Activated CD8-positive, alpha-beta memory T cell treated with anti-CD3 and anti-CD28 coated beads for 24 hours (primary cell): ENCODE measurements at places on chromosomes 6 and 20.

GRCh38 chr6:5814116-5814515, 192.6 kb downstream of the NRN1 start:
- no peak for DNase-seq

- no peak for DNase-seq
Measured at GRCh38 chr20:3328501-3328900, 79.0 kb downstream of the DNAAF9 start.

GRCh38 chr6:77177470-77177869, 285.8 kb downstream of the HTR1B start:
- DNase-seq, result no peak

GRCh38 chr6:53579338-53579737, 34.4 kb upstream of the GCLC start:
- DNase-seq, result no peak

DNA sequence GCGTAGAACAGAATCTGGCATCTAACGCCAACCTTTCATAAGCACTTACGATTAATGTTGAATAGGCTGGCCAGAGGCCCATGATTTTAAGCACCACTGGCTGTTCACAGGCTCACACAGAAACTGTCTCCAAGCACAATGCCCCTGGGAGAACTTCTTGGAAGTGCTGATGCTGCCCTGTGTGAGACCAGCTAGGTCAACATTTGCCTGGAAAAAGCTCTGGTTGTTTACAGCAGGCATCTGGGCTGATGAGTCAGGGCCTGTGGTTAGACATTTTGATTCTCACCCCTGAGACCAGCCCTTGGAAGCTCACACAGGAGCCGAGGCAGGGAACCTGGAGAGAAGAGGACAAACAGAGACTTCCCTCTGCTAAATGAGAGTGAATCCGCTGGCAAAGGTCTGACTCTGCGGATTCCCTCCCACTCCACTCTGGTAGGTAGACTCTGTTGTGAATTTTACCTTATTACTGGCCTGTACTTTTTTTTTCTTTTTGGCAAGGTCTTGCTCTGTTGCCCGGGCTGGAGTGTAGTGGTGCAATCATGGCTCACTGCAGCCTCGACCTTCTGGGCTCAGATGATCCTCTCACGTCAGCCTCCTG, 6.8 kb upstream of the SULF2 start:
- no peak for DNase-seq

DNA sequence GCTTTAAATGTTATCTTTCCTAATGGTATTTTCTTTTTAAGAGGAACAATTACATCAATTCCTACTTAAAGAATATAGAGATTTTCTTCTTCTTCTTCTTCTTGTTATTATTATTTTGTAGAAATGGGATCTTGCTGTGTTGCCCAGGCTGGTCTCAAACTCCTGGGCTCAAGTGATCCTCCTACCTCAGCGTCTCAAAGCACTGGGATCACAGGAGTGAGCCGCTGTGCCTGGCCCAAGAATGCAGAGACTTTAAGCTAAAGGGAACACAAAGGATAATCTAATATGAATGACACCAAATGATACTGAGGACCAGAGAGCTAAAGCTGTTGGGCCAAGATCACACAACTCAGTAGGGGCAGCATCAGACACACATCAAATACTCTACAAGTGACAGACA, 87.4 kb upstream of the FOXQ1 start:
- DNase-seq, result no peak

DNA sequence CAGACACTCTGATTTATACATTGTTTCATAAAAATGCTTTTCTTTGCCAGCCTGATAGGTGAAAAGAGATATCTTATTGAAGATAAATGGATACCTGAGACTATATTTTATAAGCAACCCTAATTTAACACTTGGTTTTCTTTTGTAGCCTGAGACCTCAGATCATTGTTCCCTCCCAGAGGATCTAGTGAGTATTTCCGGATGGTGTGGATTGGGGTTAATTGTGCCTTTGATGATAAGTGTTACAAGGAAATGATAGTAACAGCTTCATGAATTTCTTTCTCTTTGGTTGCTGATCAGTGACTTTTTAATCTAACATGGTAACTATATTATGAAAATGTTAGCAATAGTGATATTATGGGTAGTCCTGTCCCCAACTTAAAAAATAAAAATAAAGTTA, 30.4 kb downstream of the KDM1B start:
- no peak for DNase-seq

- DNase-seq, result no peak
Measured at GRCh38 chr6:89675949-89676748, 37.6 kb upstream of the LYRM2 start.

DNA sequence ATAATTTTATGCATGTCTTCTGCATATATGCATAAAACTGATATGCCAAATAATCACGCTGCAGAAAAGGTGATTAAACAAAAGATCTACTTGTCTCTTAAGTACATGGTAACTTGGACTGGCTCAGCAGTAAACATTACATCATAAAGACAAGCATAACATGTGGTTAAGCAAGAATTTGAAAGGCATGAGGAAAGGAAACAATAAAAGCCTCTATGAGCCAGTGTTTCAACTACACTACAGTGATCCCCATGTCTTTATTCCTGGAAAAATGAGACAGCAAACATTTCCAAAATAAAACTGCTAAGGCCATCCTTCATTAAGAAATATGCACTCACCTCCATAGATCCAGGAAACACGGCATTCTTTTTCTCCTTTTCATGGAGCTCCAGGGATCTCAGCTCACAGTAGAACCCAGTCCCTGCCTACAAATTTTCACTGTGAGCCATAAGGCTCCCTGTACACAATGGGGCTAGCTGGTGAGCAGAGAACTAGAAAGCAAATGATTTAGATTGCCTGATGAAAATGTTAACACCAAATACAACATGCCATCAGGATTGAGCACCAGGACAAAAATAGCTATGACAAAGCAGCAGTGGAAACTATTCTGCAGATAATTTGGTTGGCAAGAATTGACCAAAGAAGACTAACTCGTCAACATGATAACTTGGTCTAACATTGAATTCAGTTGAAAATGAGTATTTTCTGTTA, 156.1 kb downstream of the COL21A1 start:
- DNase-seq, result no peak

GRCh38 chr6:41887331-41887751, 7.8 kb downstream of the USP49 start:
- DNase-seq, result no peak

GRCh38 chr20:4795394-4795793, 73.7 kb downstream of the PRND start:
- no peak for DNase-seq

GRCh38 chr20:5374171-5374570, 57.4 kb upstream of the PROKR2 start:
- no peak for DNase-seq

GRCh38 chr20:64107736-64108457, 532 bp upstream of the NPBWR2 start:
- no peak for DNase-seq

DNA sequence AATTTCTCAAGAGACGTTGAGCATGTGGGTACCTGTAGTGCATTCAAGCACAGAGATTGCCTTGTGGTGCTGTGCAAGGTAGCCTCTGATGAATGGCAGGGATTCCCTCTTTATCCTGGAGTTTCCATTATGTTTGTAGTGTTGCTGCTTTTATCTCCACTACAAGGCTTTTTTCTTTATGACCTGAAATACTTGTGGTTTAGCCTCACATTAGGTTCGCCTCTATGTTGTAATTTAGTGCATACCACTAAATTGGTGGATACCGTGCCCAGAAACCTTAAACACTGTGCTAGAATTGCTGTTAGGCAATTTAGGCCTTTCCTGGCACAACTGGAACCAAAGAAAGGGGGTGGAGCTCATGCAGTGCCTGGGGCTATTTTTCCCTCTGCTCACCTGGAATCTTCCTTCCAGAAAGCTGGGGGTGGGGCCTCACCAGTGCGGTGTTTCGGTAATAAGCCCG, 76.8 kb downstream of the NCOA7 start:
- DNase-seq, result no peak

DNA sequence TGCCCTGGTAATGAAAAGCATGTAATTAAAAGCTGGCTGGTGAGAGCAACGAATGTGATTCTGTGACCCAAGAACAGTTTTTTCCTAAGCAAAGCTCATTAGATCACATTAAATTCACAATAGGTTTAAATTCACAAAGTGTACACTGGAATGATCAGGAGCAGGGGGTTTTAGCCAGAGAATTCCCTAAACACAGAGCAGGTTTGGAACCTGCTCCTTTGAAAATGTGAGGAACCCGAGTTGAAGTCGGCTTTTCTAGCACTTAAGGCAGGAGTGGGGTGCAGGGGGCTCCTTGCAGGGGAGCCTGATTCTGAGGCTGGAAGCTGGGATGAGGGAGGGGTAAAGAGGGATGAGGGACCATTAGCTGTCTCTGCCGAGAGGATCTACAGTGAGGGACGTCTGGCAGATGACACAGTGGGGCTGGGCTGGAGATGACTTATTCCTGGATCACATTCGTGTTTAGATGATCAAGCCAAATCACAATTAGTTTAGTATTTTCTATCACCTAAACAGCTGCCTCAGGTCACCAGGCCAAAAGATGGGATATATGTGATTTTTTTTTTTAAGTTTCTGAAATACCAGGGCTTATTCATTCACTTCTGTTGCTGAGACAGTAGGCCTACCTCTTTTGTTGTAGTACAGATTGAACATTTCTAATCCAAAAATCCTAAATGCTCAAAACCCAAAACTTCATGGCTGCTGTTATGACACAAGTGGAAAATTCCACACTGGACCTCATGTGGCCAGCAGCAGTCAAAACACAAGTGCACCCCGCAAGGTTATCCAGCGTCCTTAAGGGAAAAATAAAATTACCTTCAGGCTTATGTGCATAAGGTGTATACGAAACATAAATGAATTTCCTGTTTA, 93.1 kb upstream of the HIVEP1 start:
- no peak for DNase-seq

DNA sequence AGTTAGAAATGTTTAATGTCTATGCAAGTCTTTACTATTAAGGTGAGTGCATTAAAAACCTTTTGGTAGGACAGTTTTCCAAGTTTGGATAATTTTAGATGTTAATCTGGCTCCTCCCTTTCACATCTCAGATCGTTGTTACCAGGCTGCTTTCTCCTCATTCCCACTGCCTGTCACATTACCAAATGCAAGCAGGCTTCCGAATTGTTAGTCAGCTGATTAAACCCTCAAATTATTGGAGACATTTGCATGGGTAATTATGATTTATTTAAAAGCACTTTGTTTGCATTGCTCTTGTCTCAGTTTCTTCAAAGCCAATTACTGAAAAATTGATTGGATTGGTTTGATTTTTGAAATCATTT, 816.5 kb downstream of the KIF16B start:
- no peak for DNase-seq

DNA sequence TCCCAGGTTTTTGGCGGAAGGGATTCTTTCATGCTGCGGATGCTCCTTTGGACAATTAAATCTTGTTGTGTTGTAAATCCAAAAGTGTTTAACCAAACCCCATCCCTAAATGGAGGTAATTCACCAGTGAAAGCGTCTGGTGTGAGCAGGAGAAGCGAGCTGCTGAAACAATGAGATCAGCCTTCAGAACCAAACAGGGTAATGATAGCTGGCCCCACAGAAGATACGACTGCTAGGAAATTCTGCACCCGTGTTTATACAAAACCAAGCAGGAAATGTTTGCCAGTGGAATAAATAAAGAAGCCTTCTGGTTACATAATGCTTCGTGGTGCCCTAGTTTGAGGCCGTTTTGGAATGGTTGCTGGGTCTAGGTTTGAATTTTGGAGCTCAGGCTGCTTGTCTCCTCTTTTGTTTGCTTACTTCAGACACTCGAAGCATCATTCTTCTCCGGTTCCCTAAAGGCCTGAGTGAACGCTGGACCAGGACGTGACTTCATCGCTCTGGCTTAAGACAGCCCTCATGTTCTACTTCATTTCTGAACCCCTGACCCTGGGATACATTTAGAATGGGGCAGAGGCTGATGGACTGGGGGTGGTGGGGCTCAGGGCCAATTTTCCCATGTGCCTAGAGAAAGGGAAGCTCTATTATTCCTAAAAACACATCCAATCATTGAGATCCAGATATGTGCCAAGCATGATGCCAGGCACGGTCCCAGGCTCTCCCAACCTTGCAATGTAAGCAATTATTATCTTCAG, 61.6 kb upstream of the JAG1 start:
- no peak for DNase-seq

GRCh38 chr6:139344186-139344963, 30.1 kb downstream of the CITED2 start:
- no peak for DNase-seq

DNA sequence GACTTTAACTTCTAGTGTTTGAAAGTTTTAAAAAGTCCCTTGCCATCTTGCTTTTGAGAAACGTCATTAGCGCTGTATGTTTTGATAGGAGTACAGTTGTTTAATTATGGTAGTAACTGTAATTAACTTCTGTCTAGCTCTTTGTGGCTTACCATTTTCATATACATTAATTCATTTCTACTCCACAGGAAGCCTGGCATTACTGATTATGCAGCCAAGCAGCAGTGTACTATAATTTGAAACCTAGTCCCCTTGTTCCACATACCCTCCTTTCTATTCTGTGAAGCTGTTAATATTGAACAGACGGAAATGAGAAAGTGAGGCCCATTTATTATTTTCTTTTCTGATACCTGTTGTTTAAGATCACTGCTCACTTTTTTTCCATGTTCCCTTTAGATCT, 235.4 kb downstream of the CDKAL1 start:
- no peak for DNase-seq

GRCh38 chr6:28315628-28316027, 20.3 kb downstream of the ZSCAN31 start:
- DNase-seq, result no peak

- no peak for DNase-seq
Measured at GRCh38 chr6:4774296-4774695, 1.9 kb upstream of the CDYL start.

- no peak for DNase-seq
Measured at GRCh38 chr6:28380381-28380780, 19.2 kb downstream of the ZSCAN12 start.

DNA sequence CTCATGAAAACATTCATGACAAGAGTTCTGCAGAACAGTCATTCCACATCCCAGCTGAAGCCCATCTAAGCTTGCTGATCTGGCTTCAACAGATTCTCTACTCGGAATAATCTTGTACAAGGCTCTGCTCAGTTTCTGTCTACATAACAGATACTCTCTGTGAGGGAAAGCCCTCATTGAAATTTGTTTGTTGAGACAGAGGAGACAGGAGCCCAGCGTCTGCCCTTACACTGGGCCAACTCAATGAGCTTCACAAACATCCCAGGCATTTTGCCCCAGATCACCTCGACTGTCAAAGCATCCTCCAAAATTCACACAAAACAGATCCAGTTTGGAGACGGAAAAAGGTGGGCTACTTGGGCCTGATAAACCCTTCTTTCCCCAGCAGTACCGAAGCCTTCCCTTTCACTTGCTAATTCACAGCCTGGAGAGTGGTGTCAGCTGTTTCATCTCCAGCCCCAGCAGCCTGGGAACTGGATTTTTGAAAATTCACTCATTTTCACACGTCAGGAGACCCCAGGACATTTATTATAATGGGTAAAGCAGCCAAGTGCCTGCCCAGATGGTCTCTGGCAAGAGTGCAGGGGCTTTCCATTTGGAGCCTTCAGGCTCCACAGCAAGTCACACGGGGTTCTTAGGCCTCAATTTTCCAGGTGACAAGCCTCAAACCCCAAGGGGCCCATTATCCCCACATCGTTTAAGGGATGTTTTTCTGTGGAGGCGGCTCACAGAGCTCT, 7.3 kb downstream of the CCDC167 start:
- no peak for DNase-seq
